Iris pigment epithelial cell (primary cell): ENCODE measurements at places on chromosomes 11 and 22.

DNA sequence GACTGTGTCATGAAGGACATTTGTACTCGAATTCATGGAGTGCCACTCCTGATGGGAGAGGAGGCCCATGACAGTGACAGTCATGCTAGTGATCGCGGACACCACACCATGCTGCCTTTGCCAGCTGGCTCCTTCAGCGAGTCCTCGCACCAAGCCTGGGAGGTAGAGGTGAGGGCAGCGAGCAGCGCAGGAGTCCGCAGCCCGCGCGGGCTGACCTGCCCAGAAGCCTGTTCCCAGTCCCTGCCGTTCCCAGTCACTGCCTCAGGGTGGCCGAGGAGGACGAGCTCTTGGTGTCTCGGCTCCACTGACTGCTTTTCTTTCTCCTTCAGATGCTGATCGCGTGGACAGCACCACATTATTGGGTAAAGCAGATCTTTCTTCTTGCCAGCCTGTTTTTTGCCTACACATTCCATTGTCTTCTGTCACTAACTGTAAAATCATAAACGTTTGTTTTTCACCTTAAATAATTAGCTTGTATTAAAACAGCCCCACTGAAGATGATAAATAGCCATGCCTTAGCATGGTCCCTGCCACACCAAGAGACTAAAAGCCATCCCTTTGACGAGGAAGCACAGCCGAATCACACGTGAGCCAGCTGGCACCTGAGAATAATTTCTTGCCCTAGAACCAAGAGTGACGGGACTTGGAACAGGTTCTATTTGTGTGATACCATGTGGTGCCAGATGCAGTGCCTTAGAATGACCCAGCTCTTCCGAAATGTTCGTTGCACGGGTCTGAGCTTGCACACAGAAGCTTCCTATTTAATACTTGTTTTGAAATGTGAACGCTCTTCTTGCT, 25.5 kb downstream of the FAM118A start:
- DNase-seq, result no peak

- DNase-seq, result no peak
Measured at GRCh38 chr11:3853899-3854659, 1.4 kb upstream of the STIM1 start.

GRCh38 chr11:15886866-15887265, 469.5 kb downstream of the SOX6 start:
- no peak for DNase-seq

GRCh38 chr11:121904148-121904547, 211.9 kb downstream of the BLID start:
- DNase-seq, result no peak

DNA sequence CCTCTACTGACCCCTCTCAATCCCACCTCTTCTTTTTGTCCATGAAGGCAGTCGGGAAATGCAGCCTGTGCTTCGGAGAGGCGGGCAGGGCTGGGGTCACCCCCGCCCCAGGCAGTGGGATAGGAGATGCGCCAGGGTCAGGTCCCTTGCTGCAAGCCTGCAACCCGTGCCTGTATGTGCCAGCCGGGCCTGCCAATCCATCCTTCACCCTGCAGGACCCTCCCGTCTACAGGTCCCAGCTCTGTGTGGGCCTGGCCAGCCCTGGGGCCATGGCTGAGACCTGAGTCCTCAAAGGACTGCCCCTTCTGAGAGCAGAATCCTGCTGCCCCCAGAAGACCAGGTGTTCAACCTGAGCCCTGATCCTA, 10.9 kb downstream of the ASCL2 start:
- DNase-seq, result no peak

GRCh38 chr11:120520091-120520822, 8.7 kb downstream of the GRIK4 start:
- DNase-seq, result no peak

DNA sequence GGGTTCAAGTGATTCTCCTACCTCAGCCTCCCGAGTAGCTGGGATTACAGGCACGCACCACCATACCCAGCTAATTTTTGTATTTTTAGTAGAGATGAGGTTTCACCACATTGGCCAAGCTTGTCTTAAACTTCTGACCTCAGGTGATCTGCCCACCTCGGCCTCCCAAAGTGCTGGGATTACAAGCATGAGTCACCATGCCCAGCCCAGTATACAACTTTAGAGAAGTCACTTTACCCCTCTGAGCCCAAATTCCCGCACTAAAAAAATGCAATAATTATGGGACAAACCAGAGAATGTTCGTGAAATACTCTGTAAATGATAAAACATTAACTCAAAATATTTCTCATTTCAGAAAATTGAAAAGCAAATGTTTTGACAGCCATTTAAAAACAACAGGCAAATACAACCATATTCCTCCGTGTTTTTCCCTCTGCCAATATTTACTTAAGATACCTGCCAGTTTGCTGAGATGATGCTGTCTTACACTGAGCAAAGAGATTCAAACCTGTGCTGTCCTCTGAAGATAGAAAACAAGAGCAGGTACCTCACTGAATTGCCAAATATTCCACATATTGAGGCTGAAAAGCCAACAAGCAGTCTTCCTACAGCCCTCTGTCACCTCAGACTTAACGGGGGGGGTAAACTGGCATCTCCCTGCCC, 9.6 kb downstream of the PLEKHA7 start:
- no peak for DNase-seq

GRCh38 chr11:119424775-119425174, 1.8 kb upstream of the THY1 start:
- DNase-seq, result no peak

- no peak for DNase-seq
Measured at GRCh38 chr11:23556163-23556750, 696.0 kb upstream of the CCDC179 start.

DNA sequence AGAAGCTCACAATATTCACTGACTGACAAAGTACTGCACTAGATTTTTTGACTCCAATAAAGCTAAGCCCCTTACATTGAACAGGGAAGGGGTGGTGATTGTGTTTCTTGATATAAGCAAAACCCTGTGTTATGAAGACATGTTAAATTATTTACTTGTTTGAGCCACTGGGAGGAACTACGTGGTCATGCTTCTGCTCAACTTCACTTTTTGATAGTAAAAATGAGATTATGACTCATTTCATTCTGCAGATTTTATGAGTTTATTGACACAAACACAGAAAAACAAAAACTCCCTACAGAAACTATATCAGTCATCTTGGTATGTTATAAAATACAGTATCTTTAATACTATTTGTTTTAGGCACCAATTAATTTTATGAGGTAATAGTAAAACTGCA, 124.7 kb downstream of the CADM1 start:
- no peak for DNase-seq

- no peak for DNase-seq
Measured at GRCh38 chr22:45867906-45868555, 108.9 kb downstream of the WNT7B start.

DNA sequence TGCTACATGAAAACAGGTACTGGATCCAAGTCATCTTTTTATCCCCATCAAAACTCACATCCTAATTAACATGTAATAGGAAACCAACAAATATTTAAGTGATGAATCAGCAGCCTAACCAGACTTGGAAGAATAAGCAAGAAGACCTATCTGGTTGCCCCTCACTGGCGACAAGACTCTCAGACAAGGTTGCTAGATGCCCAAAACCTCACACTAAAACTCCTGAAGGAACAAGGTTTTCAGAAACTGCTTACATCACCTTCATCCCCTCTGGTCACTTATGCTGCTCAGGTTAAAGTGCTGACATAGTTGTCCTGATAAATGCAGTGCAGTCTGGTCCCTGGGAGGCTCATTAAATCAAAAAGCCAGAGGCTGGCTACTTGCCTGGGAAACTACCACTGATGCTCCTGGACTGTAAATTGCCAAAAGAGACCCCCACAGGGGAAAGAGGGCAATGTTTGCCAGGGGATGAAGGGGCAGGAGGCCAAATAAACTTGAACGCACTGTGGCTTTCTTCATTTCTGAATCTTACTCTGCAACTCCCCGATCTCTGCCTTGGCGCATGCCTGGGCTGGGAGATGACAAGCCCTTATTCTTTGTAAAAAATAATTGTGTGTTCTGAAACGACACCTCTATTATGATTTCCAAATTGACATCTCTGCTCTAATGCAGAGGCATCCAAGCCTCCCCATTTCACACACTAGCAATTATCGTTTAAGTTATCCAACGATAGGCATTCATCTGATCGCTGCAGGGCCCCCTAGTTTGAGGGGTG, 72.7 kb downstream of the AMBRA1 start:
- DNase-seq, result peak; percentile 70
